AG09319 (cell line): ENCODE measurements at places on chromosomes 11 and 22.
A peak's percentile ranks its signal among the peaks of the same experiment; 100 is the strongest.

DNA sequence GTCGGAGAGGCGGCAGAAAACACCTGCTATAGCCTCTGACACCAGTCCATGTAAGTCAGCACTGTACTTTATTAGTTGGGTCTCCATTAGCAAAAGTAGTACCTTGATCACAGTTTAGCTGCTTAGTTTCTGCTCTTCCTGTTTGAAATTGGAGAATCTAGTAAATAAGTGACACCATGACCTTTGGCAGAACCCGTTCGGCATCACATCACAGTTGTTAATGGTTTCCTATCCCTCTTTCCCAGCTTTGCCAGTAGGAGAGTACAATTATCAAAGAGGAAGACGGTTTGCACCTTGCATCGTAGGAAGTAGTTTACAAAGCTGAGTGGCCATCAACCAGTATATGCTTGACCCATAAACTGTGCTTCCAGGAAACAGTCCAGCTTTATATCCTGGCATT is 101.8 kb downstream of the TRIM44 start:
- no peak for DNase-seq

DNA sequence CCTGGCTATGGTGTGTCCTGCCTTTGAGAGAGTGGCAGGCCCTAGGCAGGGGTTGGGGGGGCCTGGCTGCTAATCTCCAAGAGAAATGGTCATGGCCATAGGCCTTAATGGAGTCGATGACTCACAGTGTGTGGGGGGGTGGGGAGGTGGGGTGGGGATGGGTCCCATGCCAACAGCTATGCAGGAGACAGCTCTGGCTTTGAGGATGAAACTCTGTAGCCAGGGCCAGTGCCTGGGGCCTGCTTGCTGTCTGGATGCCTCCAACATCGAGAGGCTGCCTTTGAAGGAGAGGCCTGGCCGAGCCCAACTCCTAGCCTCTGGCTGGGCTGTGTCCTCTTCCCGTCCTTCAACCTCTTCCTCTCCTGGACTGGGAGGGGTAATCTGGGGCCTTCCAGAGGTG is 23.9 kb upstream of the TSPAN18 start:
- no peak for DNase-seq

DNA sequence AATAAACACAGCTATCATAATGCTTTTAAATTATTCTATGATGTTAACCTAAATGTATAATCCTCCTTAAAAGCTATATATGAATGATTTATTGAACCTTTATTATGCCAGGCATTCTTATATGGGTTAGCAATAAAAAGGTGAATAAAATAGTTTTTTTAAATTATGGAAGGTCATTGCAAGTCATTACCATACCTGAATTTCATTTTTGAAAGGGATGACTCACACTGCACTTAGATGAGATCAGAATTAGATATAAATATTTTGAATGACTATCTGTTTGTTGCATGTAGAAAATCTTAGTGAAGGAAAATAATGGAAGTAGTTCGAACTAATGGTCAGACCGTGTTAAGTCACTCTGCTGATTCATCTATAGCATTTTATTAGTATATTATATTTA is 822.3 kb downstream of the LUZP2 start:
- DNase-seq, result no peak

- no peak for DNase-seq
Observed at GRCh38 chr22:35761037-35761436, 43.4 kb downstream of the APOL5 start.

DNA sequence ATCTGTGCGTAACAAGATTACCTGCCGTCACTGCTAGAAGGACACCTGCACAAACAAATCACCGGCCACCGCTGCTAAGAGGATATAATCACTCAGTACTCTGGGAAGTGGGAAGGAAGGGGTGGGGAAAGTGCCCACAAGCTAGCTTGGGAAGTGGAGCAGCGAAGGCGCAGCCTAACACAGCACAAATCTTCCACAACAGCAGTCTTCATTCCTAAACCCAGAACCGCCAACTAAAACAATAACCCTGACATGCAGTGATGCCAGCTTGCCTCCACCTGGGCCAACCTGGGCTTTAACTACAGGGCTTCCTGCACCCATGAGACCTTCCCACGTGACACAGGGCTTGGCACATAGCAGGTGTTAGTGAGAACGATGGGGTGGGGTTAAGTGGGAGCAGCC is 5.1 kb downstream of the DGCR2 start:
- DNase-seq, result no peak

GRCh38 chr22:46050916-46051614 is 74.1 kb upstream of the WNT7B start:
- DNase-seq, result no peak

GRCh38 chr11:35211952-35212351 is 73.0 kb downstream of the CD44 start:
- no peak for DNase-seq

- DNase-seq, result no peak
Observed at GRCh38 chr11:126139111-126140091, 72.0 kb downstream of the RPUSD4 start.

GRCh38 chr22:47596176-47596690 is 833.8 kb downstream of the TBC1D22A start:
- no peak for DNase-seq

- DNase-seq, result no peak
Observed at GRCh38 chr11:76339221-76339620, 41.7 kb downstream of the THAP12 start.

DNA sequence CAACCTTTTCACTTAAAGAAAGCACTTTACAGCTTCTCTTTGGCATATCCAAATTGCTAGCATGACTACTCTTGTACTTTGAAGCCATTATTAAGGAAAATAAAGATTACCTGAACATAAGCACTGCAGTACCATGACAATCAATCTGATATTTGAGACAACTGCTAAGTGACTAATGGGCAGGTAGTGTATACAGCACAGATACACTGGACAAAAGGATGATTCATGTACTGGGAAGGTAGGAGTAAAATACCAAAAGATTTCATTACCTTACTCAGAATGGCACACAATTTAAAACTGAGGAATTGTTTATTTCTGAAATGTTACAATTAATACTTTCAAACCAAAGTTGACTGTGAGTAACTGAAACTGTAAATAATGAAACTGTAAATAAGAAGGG is 1054.3 kb upstream of the TENM4 start:
- no peak for DNase-seq

DNA sequence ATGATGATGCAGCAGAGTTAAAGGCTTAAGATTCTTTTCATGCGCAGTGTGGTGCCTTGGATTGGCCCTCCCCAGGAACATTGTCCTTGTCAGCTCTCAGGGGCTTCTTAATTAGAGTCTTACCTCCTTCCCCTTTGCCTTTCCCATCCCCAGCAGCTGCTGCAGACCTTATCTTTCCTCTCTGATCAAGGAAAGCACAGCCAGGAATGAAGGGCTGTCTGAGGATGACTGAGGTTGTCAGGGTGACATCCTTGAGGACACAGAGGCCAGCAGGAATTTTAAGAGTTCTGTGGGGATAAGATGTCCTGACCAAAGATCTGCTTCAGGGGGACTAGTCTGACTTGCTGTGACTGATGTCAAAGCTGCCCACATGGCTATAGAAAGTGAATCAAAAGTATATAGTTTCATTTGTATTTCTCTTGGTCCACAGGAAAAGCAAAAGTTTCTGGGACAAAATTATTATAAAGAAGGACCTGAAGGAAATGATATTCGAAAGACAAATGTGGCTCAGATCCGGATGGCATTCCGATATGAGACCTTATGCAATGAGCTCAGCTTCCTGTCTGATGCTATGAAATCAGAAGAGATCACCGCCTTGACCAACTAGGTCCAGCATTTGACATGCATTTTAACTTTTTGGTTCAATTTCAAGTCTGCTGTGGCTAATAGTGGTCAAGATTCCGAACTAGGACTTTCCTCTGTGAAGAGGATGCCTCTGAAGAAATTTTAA is 35.5 kb downstream of the RNF141 start:
- no peak for DNase-seq

DNA sequence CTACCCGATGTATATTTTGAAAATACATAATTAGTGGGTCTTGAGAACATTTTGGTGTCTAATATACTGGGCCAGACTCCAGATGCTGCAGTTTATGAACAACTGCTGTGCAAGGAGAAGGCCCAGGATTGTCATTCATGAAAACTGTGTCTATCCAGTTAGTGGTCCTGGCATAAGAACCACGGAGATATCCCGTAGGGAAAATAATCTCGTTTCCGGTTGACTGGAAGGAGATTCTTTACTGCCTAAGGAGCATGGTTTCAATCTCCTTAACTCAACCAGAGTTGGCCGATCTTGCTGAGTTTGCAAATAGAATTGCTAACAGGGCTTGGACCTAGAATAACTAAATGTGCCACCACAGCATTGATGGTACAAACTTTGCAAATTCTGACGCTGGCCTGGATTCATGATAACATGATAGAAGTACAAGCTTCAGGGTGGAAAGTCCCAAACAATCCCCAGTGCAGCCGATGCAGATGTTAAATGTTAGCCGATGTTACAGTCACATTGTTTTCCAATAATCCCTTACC is 4.6 kb upstream of the RTCB start:
- DNase-seq, result no peak

GRCh38 chr22:24146791-24147353 is 34.4 kb upstream of the SUSD2 start:
- peak; percentile 46 for DNase-seq

GRCh38 chr22:35328472-35328885 is 28.8 kb downstream of the TOM1 start:
- no peak for DNase-seq
